ENCODE measurements at places on chromosomes 7 and 10.

DNA sequence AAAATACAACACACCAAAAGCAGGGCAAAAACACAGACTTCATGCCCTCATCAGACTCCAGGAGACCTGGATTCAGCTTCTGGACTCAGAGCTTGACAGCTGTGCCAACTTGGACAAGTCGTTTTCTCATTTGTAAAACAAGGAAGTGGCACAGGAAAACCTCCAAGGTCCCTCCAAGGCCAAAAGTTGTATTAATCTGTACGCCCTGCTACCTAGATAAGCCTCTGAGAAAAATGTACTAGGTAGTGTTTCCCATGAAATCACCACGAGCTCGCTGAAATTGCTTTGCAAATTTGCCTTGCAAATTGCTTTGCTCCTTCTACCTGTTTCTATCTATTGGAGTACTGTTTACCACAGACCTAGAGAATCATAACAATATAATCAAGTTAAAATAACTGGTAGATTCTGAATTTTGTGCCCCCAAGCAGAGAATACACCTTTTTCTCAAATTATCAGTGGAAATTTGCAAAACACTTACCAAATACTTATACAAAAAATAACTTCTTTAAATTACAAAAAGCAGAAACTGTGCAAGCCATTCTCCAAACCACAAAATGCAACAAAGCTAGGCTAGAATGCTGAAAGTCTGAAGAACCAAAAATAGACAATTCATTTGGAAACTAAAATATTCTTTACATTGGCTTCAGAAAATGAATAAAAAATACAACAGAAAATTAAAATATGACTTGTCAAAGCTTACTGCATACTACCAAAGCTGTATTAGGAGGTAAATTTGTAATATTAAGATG is 158.1 kb upstream of the CHST15 start:
- no peak for DNase-seq

DNA sequence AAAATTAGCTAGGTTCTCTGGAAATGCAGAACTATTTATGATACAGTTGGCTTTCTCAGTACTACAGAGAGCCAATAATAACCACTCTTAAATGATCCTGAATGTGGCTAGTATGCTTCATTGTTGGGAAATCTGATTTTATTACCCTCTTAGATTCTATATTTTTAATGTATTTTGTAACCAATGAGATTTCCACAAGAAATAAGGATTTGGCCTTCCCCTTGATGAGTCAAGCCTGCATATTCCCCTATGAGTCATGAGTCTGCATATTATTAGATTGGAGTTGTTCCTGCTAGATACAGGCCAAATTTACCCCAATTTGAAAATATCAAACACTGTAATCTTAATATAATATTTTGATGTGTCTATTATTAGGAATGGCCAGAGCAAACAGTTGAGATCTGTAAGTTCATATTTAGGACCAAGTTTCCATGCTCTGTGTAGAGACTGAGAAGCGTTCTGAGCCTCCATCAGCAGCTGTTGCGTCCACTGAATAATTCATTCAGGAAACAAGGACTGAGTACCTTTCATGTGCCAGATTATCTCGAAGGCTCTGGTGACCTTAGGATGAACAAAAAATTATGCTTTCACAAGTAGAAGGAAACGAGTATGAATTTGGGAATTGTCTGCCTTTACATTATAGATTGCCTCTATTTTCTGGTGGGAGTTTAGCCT is 793.4 kb downstream of the NRG3 start:
- DNase-seq: peak; percentile 66

DNA sequence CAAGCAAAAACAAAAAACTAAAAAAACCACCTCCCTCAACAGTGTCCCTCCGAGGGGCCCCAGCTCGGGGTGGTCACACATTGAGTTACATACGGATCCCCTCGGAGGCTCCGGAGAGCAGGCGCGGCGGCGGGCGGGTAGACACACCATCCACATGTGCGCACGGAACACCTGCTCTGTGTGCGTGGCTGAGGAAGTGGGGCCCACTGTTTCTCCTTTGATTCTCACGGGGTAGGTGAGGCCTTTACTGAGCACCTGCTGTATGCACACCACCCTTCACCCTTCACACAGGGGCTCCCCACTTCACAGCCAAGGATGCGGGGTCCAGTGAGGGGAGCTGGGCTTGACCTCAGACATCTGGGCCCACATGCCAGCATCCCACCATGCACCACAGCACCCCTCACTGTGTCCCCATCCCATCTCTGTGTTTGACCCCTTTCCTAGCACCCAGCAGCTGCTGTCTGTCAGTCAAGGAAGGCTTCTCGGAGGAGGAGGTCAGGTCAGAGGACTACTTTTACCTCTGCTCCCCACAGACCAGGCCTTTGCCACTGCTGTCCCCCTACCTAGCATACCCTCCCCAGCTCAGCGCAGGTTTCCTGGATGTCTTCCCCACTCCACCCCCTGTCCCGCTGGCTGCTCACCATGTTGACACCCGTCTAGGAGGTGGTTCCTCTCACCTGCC is 71.1 kb downstream of the MICALL2 start:
- no peak for DNase-seq

- DNase-seq: peak; percentile 83
These were observed 167.9 kb downstream of the NEURL1 start for GRCh38 chr10:103661198-103661950.

GRCh38 chr7:112985377-112985987 is 101.1 kb downstream of the GPR85 start:
- peak; percentile 70 for DNase-seq

DNA sequence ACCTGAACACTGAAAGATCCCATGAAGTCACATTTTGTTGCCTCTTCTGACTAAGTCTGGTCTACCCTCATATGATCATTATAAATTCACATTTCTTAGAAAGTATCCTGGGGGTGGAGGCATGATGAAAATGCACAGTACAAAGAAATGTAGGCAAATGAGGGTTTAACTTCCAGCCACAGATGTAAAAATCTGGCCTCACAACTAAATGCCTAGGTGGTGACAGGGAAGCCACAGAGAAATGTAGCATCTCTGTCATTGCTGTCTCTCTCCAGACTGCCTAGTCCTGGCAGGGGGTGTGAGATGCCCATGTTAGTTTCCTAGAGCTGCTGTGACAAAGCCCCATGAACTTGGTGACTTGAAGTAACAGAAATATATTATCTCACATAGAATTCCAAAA is 395.9 kb downstream of the SORCS3 start:
- DNase-seq: no peak

- DNase-seq: no peak
These were observed 290.7 kb downstream of the FGFR2 start for GRCh38 chr10:121307411-121307980.

- no peak for DNase-seq
These were observed 92.2 kb downstream of the EGFR start for GRCh38 chr7:55110993-55111361.

- DNase-seq: peak; percentile 93
These were observed 57.1 kb upstream of the IGFBP3 start for GRCh38 chr7:45978010-45978681.

DNA sequence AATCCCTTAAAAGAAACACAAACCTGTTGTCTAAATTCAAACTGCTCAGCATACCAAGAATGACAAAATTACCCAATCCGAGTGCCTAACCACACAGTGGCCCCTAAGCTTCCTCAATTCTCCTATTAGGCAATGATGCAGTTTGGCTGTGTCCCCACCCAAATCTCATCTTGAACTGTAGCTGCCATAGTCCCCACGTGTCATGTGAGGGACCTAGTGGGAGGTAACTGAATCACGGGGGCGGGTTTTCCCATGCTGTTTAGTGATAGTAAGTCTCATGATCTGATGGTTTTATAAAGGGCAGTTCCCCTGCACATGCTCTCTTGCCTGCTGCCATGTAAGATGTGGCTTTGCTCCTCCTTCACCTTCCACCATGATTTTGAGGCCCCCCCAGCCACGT is 21.9 kb downstream of the PSAP start:
- DNase-seq: no peak

DNA sequence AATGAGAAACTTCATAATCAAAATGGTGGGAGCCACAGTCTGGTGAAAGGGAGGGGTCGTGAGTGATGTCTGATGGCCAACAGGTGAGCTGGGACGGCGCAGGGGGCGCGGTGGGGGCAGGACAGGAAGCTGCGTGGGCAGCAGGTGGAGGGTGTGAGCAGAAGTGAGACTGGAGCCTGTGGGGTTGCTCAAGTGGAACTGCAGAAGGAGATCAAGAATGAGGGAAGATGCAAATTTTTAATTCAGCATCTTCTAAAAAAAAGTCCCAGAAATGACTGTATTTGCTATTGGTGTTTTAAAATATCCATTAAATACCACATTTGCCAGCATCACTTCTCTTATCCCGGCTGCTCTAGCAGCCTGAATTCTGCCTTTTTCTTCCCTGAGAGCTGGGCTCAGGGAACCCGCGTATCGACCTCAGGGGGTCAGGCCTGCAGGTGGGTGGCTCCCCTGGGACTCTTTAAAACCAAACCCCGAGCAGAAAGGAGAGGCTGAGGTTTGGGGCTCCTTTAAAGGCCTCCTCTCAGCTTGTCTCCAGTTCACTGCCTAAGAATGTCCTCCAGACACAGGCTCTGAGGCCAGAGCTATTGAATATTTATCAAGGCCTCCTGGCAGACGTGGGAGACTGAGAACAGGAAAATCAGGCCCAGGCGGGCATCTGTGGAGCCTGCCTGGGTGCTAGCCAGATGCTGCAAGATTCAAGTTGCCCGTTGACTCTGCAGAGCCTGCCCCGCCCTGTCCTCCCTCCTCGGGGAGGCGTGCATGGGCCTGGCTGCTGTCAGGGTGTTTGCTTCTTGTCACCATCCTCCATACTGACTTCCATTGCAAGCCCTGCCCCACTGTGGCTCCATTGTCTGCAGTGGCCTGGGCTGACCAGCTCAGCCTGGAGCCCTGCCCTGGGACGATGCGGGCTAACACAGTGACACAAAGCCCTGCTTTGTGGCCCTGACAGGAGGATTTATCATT is 53.9 kb downstream of the SYPL1 start:
- peak; percentile 76 for DNase-seq

DNA sequence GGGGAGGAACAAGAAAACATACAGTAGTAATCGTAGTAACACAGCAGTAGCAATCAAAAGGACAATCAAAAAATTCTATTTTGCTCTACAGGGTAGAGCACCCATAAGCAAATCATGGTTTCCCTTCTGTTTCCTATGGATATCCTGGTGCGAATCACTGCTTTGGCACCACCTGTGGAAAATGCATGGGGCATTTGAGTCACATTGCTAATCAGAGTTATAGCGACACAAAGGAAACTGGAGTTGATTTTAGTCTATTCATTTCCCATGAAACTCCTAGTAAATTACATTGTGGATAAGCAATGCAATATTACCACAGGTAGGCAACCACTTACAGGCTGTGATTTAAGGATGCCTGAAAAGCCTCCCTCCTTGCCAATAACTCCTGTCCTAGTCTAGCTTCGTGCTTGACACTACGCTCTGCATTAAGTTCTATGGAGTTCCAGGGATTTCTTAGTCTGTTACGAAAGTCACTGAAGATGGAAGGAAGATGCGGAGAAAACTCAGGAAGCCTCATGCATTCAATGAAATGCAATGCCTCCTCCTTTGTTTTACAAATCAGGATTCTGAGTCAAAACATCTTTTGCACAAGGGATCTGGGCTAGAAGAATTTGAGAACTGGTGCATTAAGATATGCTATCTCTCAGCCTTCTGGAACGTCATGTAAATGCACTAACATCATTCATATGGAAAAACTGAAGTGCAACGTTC is 188.4 kb downstream of the DGKI start:
- DNase-seq: no peak

DNA sequence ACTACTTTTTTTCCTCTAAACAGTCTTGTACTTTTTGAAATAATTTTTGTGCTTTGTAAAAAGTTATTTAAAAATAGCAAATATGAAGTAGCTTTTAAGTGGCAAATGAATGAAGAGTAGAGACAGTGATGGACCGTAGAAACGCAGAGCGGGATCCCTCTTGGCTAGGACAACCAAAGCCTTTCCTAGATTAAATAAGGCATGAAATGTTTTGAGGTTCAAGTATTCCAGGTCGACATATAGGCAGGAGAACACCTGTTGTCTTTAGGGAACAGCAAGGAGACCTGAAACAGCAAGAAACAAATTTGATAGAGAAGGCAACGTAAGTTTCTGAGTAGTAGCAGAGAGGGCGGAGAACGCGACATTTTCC is 662 bp upstream of the PPRC1 start:
- no peak for DNase-seq

- DNase-seq: peak; percentile 34
These were observed 159.2 kb downstream of the BTAF1 start for GRCh38 chr10:92082583-92083280.

DNA sequence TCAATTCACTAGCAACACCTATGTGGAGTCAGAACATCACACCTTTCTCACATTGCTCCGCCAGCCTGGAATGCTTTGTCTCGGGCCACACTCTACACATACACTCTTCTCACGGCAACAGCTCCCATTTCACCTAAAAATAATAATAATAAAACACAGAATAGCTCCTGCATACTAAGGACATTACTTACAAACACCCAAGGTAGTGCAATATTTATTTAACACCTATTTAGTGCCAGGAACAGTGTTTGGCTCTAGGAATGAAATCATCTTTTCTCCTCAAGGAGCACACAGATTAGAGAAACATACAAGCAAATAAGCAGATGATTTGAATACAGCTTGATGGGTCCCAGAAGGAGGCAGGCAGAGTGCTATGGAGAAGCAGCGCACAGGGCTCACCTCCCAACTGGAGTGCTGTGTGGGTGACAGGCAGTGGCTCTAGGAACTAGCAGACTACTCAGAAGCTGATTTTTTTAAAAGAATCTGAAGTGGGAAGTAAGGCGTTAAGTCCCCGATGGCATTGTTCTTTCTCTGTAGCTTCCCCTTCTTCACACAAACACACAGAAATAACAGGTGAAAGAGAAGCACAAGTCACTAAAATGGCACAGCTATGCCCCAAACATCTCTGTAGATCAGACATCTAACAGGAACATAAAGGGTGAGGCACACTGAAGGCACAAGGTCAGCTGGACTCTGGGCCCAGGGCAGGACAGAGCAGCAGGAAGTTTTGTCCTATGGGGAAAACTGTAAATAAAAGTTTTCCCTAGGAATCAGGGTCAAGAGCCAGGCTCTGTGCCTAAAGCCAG is 16.7 kb downstream of the USP6NL start:
- no peak for DNase-seq

DNA sequence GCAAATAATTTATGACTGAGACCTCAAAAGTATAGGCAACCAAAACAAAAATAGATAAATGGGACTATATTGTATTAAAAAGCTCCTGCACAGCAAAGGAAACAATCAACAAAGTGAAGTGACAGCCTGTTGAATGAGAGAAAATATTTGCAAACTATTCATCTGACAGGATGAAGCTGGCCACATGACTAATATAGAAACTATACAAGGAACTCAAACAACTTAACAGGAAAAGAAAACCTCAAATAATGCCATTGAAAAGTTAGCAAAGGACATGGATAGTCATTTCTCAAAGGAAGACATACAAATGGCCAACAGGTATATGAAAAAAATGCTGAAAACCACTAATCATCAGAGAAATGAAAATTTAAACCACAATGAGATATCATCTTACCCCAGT is 245.1 kb downstream of the STK31 start:
- no peak for DNase-seq

- peak; percentile 64 for DNase-seq
These were observed 19.8 kb upstream of the VWDE start for GRCh38 chr7:12423355-12423996.
